ENCODE measurements at places on chromosomes 1 and 21. TPM values are rescaled to one million over a fixed set of nuclear protein-coding genes. Genes with fewer than 3 reads are reported as not detected.

- DNase-seq = no peak
Observed at GRCh38 chr1:85116856-85117255, 68.6 kb upstream of the MCOLN3 start.

DNA sequence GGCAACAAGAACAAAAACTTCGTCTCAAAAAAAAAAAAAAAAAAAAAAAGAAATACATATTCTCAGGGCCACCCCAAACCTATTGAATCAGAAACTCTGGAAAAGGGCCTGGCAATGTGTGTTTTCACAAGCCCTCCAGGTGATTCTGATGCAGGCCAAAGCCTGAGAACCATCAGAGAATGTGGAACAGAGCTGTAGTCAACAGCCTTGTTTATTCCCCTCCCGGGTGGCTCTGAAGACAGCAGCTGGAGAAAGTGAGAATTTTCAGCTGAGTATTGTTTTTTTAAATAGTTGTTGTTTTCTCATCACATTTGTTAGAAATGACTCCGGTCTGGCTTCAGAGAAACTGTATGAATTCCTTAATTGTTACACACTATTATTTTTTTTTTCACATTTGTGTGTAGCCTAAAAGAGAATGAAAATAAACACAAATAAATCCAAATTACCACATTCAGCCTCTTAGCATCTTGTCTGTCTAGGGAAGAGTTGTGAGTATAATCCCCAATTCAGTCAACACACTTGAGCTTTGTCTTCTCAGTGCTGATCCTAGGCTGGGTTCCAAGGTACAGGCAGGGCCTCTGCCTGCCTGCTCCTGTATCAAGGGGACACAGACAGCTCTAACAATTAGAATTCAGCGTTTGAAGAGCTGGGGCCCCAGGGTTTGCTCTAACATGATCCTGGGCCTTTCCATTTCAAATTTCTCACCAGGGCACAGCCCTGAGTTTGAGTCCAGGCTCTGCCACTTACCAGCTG lies 6.6 kb upstream of the AZIN2 start:
- no peak for DNase-seq

DNA sequence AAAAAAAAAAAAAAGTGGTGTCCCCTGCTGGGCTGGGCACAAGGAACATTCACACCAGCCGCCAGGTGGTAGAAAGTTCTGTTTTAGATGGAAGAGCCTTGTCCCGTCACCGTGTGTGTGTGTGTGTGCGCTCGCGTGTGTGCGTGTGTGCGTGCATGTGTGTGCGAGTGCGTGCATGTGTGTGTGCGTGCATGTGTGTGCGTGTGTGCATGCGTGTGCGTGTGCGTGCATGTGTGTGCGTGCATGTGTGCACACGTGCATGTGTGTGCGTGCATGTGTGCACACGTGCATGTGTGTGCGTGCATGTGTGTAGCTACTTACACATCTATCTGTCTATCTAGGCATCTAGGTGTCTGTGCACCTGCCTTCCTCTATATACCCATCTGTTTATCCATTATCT lies 491.7 kb downstream of the NPHP4 start:
- no peak for DNase-seq

GRCh38 chr1:4668743-4669700 lies 14.6 kb downstream of the AJAP1 start:
- DNase-seq = no peak

GRCh38 chr1:32549616-32550015 lies 10.4 kb downstream of the ZBTB8A start:
- no peak for DNase-seq

GRCh38 chr1:37930246-37931101 lies 16.4 kb downstream of the INPP5B start:
- peak; percentile 36 for DNase-seq

DNA sequence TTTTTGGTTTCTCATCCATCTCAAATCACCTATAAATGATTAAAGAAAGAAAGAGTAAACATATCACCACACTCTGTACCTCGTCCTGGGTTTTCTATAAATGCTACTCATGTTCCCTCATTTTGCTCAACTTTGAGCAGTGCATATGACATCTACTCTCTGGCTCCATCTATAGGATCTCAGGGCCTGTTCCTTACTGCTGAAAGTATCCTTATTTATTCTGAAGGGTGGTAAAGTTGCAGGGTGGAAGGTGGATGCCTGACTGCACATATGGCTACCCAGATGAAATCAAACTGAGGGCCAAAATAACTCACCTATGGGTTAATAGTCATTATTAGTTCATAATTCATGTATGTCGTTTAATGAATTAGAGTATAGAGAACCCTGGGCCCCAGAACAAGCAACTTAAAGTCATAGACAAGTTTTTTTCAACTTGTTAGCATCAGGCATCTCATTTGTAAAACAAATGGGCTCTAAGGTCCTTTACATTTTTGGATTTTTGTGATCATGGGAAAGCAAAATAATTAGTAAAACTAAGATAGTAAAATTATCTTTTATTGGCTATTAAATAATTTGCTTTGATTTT lies 46.5 kb downstream of the NCF2 start:
- no peak for DNase-seq

GRCh38 chr1:236164273-236164672 lies 21.9 kb downstream of the GPR137B start:
- peak; percentile 71 for DNase-seq

DNA sequence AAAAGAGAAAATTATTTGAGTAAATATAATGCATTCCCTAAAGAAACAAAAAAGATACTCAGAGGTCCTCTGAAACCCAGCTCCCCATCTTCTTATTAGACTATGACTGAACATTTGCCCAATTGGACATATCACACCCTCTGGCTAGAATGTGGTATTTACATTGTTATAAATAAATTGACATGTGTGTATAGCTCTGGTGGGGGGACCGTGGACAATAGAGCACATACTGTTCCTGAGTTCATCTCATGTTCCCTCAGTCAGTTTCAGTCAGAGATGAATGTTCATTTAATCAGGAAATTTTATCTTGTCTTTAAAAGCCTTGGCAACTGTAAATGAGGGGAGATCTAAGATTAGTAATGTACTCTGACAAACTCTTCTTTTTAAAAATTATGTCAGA lies 459.3 kb upstream of the ADAMTS5 start:
- DNase-seq = no peak

The NHLH2 gene
- total RNA-seq = not detected

The FMN2 gene
- not detected for total RNA-seq

The HMCN1 gene
- 3.8 TPM for total RNA-seq

The B3GALT2 gene
- total RNA-seq = 83.4 TPM

The CRTC2 gene
- 21.2 TPM for total RNA-seq

The SPRR1B gene
- total RNA-seq = not detected

Measured in left ventricle myocardium superior (tissue), 1 donor.